ENCODE measurements at places on chromosomes 11 and 22.

DNA sequence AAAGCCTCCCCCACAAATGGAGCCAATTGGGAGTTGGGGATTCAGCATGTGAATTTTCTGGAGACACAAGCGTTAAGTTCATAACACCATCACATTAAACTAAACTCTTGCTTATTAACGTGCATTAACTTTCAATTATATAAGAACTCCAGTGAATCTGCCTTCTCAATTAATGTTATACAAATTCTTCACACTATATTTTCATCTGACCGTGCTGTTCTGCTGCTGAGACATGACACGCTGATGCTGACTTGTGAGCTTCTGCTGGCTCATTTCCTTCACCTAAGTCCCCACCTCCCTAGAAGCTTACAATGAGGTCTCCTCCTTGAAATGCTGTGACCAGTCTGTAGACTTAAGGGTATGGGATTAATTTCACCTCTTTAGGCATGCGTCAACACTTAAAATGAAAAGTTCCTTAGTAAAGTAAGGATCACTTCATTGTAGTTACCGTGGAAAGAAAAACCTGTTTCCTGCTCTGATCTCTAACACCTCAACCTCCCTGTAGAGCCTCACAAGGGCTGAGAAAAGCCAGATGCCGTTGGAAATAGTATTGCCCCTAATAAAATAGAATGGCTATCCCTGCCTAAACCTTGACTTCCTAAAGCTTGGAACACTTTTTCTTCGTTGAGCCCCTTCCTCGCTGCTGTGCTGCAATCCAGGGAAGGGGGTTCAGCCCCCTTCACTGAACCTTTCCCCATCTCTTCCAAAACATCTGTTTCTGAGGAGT lies 2.2 kb downstream of the HBG2 start:
- DNase-seq = no peak

- no peak for DNase-seq
These were observed 78.6 kb downstream of the TIMP3 start for GRCh38 chr22:32880061-32880460.

- DNase-seq = no peak
These were observed 18.9 kb downstream of the COPB1 start for GRCh38 chr11:14480716-14481115.

DNA sequence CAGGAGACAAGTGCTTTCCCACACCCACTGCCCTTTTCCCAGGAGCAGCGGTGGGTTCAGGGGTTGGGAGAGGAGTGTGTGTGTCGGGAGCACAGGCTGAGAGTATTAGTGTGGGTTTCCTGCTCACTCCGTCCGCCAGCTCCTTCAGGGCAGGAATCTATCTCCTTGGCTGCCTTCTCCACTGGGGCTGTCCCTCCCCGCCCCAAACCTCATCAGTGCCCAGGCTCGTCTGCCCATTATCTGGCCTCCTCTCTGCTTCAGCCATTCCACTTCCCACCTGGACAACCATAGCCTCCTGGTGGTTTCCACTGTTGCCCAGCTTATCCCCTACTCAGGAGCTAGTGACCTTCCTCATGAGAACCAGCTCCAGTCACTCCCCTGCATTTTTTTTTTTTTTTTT lies 19.9 kb downstream of the ASPHD2 start:
- DNase-seq = no peak

GRCh38 chr22:37169947-37170688 lies 17.9 kb downstream of the C1QTNF6 start:
- no peak for DNase-seq

DNA sequence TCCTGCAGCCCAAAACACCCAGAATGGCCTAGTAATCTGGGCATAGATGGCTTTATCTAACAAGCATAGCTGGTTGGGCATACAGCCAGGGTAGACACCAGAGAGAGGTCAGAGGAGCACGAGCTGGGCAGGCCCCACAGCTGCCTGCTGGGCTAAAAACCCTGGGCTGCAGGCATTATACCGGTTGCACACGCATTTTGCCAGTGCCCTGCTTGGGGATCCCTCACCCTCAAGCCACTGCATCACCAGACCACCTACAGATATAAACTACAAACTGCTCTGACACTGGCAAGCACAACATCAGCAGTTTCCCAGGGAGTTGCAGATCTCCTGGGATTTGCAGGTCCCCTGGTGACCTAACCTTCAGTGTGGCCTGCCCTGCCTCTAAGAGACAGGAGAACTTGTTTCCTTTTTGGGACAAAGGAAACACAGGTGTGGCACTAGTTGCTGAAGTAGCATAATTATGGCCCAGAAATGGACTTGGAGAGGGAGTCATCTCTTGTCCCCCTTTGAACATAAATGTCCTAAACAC lies 79.1 kb upstream of the SC5D start:
- no peak for DNase-seq

GRCh38 chr22:24049211-24049610 lies 38.1 kb downstream of the CABIN1 start:
- no peak for DNase-seq

DNA sequence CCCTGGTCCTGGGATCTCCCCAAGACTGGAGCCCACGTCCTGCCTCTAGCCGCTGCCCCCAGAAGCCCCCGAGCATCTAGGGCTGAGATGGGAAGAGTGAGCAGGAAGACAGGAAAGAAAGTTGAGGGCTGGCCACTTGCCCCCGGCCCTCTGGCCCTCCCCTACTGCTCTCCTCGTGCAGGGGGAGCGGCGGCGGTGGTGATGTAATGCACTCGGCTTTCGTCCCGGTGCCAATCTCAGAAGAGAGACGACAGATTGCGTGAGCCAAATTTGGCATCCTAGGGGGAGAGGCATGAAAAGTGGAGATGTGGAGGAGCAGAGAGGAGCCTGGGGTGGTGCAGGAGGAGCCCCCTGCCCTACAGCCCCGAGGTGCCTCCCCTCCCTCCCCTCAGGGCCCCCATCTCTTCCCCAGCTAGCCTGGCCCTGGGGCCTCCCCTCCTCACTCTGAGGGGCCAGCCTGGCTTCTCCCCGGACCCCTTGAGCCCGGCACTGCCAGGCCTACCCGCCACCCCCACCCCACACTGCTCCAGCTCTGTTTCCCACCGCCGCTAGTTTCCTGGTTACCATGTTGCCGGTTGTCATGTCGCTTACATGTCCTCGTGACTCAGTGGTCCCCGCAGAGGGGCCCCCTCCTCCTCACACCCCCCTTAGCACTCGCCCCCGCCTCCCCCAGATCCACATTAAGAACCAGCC lies 2.5 kb downstream of the KCNJ4 start:
- DNase-seq = no peak

DNA sequence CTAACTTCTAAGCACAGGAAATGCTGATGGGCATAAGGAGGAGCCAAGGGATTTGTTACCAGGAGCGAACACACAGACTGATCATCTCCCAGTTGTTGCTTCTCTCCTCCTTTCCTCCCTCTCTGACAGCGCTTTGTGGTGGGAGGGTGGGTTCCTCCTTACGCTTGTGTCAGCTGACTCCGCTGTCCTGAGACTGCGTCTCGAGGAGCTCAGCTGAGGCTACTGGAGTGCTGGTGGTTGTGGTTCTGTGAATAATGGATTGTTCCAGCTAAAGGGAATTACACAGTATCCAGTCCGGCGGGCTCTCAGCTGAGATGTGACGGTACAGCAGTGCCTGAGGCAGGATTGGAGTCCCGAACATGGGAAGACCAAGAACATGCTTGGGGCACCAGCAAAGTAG lies 113.4 kb downstream of the CTNND1 start:
- no peak for DNase-seq

GRCh38 chr11:113725407-113725806 lies 19.3 kb upstream of the TMPRSS5 start:
- no peak for DNase-seq

GRCh38 chr11:76699451-76700091 lies 29.0 kb upstream of the LRRC32 start:
- no peak for DNase-seq

DNA sequence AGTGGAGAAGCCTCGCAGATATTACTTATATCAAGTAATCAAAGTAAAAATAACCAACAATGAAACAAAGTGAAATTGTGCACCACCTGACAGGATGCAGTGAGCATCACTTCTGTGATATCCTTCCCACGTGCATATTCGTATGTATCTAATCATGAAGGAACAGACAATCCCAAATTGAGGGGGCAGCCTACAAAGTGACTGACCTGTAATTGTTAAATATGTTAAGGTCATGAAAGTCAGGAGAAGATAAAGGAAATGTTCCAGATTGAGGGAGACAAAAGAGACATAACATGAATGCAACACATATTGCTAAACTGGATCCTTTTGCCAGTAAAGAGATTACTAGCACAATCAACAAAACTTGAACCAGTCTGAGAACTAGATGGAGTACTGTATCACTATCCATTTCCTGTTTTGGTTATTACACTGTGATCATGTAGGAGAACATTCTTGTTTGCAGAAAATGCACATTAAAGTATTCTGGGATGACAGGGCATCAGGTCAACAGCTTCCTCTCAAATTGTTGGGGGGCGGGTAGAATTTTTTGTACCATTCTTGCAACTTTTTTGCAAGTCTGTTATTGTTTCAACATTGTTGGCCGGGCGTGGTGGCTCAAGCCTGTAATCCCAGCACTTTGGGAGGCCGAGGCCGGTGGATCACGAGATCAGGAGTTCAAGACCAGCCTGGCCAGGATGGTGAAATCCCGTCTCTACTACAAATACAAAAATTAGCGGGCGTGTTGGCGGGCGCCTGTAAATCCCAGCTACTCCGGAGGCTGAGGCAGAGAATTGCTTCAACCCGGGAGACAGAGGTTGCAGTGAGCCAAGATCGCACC lies 2.0 kb downstream of the SBF2 start:
- DNase-seq = no peak

DNA sequence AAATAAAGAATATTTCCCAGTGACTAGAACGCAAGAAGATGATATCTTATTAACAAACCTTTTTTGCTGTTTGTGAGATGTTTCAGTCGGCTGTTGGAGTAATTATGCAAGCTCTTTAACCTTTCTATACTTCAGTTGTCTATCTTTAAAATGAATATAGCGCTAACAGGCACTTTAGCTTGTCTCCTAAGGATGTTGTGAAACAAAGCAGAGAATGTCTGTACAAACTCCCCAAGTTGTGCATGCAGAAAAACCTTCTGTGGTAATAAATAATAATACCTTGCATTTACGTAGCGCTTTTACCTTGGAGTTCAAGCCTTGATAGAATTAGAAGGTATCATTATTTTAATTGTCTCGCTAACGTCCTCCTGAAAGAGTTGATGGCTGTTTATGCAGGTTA lies 1.9 kb upstream of the KDM2A start:
- no peak for DNase-seq

DNA sequence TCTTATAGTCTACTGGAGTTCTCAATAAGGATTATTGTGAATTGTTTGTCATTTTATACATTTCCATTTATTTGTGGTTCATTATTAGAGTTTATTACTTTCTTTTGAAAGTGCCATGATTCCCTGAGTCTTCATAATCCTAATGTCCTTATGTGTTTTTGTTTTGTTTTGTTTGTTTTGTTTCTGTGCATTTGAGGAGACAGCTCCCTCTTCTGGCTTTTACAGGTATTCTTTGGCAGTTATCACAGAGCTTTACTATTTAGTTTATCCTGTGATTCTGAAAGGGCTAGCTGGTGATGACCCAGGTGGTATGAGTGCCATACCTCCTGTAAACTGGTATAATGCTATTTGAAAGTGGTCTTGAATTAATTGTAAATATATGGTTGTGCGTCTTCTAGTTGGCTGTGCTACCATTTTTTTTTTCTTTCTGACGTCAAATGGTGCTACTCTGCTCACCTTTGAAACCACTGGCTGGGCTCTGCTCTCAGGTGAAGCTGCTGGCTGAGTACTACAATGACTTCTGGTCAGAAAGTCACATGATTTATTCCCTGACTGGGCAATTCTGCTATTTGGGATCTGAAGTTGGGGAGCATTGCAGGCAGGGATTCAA lies 751.2 kb downstream of the JRKL start:
- DNase-seq = no peak

GRCh38 chr11:37963440-37963839 lies 1365.4 kb upstream of the RAG2 start:
- no peak for DNase-seq

DNA sequence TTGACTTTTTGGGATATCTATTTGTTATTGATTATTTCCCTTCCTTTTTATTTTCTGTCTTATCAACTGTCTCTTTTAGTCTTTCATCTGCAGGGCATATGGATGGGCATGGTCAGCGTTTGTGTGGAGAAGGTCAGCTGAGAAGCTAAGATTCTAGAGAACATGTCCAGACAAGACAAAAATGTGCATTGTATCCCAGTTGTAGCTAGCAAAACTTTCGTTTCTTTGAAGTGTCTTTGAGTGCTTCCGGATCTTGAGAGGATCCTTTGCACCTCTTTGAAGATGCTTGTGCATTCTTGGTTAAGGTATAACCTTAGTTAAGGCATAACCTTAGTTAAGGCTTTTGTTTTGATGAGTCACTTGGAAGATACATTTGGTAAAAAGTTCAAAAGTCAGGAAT lies 329.9 kb upstream of the LRRC4C start:
- no peak for DNase-seq

- DNase-seq = no peak
These were observed 149.6 kb downstream of the CRYBB2 start for GRCh38 chr22:25369041-25369440.

DNA sequence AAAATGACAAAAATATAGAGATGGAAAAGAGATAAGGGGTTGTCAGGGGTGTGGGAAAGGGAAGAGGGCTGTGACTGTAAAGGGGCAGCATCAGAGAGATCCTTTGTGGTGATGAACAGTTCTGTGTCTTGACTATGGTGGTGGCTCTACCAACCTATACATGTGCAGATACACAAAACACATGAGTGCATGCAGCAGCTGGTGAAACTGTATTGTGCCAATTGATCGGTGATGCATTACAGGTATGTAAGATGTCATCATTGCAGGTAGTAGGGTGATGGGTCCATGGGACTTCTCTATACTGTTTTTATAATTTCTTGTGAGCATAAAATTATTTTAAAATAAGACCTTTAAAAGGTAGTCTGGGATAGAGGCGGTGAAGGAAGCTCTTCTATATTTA lies 24.1 kb upstream of the ZDHHC13 start:
- DNase-seq = no peak

DNA sequence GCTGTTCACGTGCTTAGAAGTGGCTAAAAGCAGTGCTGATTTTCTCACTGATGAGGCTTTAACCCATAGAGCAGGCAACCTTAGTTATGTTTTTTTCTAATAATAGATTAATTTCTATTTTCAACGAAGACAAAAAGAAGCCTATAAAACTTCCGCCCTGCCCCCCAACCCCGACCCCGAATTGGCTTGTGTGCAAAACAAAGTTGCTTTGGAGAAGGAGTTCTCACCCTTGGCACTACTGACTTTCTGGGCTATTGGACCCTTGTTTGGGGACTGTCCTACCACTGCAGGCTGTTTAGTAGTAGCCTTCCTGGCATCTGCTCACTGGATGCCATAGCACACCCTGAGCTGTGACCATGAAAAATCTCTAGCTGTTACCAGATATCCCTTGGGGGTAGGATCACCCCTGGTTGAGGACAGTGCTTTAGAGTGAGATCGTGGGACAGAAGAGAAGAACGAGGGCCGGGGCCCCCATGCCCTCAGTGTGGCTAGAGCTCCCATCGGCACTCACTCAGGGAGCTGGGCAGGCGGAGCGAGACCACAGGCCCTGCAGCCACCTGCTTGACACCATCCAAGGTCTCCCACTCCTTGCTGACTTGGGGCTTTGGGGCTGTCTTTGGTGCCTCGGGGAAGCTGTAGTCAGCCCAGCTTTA lies 16.9 kb downstream of the SLC37A2 start:
- no peak for DNase-seq

Measured in activated naive CD4-positive, alpha-beta T cell treated with Interleukin-2 at 50 U/mL for 16 hours (primary cell).